ENCODE measurements at places on chromosomes 2 and 18.

DNA sequence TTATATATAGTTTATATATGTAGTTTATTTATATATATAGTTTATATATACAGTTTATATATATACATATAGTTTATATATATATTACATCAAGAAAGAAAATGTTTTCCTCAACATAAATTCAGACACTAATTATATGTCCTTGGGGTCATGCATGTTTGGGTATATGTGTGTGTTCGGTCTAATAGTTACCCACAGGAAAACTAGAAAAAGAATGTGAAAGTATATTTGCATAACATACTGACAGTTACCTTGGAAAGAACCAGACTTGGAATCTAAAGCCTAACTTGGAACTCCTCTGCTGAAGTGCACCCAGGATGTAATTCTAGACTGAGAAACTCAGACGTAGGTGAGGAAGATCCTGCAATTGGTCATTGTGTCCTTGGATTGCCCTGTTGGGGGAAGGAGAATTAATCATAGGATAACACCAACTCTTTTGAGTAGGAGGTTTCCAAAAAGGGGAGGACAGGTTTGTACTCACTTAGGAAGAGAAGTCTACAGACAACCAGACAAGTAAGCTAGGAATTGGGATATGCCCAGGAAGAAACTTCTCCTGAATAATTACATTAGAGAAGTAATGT lies 8.9 kb upstream of the SLC25A12 start:
- DNase-seq, result no peak
- H3K27me3 ChIP-seq, result no peaks in the 10 kb centered on the region
- no peaks in the 10 kb centered on the region for H3K4me1 ChIP-seq
- no peaks in the 10 kb centered on the region for H3K36me3 ChIP-seq
- H3K27ac ChIP-seq, result no peak overlapping the region

- no peaks in the 10 kb centered on the region for H3K27me3 ChIP-seq
- H3K36me3 ChIP-seq, result no peaks in the 10 kb centered on the region
Observed at GRCh38 chr2:214139630-214140284, 271.1 kb upstream of the VWC2L start.

GRCh38 chr2:199461711-199462346 lies 4.1 kb upstream of the SATB2 start:
- H3K4me1 ChIP-seq, result no peaks in the 10 kb centered on the region
- DNase-seq, result peak; percentile 69
- peaks cover 85% of the 10 kb centered on the region for H3K27me3 ChIP-seq
- peak overlapping the region; percentile 43 for H3K4me3 ChIP-seq
- H3K36me3 ChIP-seq, result no peaks in the 10 kb centered on the region

- H3K4me3 ChIP-seq, result peak overlapping the region; percentile 75
- no peaks in the 10 kb centered on the region for H3K36me3 ChIP-seq
- peak; percentile 85 for DNase-seq
- H3K4me1 ChIP-seq, result no peaks in the 10 kb centered on the region
- peaks cover 89% of the 10 kb centered on the region for H3K27me3 ChIP-seq
- H3K27ac ChIP-seq, result no peak overlapping the region
Observed at GRCh38 chr2:222319586-222320435, 21.0 kb upstream of the PAX3 start.

GRCh38 chr2:157792335-157793052 lies 83.6 kb downstream of the ACVR1 start:
- peaks cover 1% of the 10 kb centered on the region for H3K36me3 ChIP-seq
- no peak overlapping the region for H3K4me3 ChIP-seq
- H3K27me3 ChIP-seq, result no peaks in the 10 kb centered on the region
- peaks cover 8% of the 10 kb centered on the region for H3K4me1 ChIP-seq

DNA sequence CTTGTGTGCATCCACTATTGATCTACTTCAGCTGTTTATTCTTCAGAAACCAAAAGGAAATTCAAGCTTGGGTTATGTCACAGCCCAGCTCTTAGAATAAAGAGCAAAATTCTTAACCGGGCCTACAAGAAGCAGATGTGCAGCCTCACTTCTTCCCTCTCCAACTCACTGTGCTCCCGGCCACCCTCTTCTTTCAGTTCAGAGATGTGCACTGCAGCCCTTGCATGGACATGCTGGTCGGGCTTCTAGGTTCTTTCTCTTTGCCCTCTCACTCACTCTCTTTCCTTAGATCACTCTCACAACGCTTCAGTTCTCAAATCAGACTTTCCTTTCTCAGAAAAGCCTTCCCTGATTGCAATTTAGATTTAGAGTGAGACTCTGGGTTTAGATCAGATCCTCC lies 104.1 kb downstream of the CHN1 start:
- no peaks in the 10 kb centered on the region for H3K27me3 ChIP-seq
- H3K27ac ChIP-seq, result no peak overlapping the region
- DNase-seq, result no peak
- H3K36me3 ChIP-seq, result no peaks in the 10 kb centered on the region

GRCh38 chr2:61426267-61426897 lies 44.5 kb downstream of the USP34 start:
- H3K36me3 ChIP-seq, result peaks cover 4% of the 10 kb centered on the region
- H3K4me3 ChIP-seq, result no peak overlapping the region
- peak; percentile 91 for DNase-seq
- no peak overlapping the region for H3K27ac ChIP-seq
- H3K4me1 ChIP-seq, result no peaks in the 10 kb centered on the region

DNA sequence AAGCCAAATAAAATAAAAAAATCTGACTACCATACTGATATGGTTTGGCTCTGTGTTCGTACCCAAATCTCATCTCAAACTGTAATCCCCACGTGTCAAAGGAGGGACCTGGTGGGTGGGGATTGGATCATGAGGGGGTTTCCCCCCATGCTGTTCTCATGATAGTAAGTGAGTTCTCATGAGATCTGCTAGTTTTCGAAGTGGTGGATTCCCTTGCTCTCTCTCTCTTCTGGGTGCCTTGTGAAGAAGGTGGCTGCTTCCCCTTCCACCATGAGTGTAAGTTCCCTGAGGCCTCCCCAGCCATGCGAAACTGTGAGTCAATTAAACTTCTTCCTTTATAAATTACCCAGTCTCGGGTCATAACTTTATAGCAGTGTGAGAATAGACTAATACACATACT lies 123.8 kb upstream of the WDSUB1 start:
- H3K27ac ChIP-seq, result no peak overlapping the region
- H3K4me3 ChIP-seq, result no peak overlapping the region
- no peaks in the 10 kb centered on the region for H3K27me3 ChIP-seq
- peaks cover 46% of the 10 kb centered on the region for H3K36me3 ChIP-seq
- no peak for DNase-seq

GRCh38 chr18:21112543-21113105 lies 1.0 kb upstream of the ROCK1 start:
- no peaks in the 10 kb centered on the region for H3K27me3 ChIP-seq
- H3K4me1 ChIP-seq, result no peaks in the 10 kb centered on the region
- H3K27ac ChIP-seq, result no peak overlapping the region
- H3K36me3 ChIP-seq, result no peaks in the 10 kb centered on the region
- no peak for DNase-seq

DNA sequence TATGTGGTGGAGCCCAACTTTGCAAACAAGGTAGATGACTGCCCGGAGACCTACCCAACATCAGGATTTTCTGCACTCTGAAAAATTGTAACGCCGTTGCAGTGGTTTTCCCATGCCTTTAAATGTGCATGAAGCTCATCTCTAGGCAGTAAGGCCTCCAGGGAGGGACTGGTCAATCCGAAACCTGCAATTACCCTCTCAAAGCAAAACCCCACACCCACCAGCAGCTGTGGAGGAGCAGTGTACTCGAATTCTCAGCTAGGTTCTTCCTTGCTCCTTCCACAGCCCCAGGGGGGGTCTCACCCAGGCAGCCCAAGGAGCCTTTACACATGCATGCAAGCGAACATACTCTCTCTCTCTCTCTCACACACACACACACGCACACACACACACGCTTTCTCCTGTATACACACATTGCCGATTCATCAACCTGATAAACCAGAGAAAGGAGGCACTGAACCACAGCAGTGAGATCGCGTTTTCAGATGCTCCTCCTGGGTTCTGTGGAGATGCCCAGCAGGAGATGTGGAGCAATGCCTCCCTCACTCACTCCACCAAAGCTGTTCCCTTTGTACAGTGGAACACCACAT lies 109.2 kb downstream of the VIT start:
- H3K4me3 ChIP-seq, result no peak overlapping the region
- no peak for DNase-seq
- no peak overlapping the region for H3K27ac ChIP-seq
- H3K27me3 ChIP-seq, result no peaks in the 10 kb centered on the region

DNA sequence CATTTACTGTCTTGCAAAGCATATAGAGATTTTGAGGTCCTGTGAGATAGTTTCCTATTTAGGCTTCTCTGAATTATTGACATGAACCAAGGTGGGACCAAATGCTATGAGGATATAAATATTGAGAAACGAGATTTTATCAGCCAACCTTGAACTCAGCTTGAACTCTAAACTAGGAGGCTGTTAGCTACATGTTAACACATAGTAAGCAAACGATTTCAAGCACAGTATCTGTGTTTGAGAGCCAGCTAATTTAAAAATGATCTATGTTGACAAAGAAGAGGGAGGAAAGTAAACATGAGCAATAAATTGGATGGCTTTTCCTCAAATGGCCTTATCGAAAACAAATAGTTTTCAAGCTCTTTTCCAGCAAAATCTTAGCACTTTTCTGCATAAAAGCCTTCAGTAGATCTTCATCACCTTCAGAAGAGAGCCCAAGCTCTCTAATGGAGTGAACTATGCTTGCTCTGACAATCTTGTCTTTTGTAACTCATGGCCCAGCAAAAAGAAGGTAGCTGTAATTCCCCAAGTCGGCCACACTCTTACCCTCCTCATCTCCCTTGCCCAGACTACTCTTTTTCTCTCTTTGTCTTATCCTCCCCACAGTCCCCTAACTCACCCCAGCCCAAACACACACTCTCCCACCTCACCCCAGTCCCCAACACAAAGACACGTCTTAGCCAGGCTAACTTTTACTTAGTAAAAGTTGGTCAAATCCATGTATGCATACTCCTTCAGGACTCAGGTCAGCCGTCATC lies 14.7 kb downstream of the CD28 start:
- peaks cover 24% of the 10 kb centered on the region for H3K27me3 ChIP-seq
- DNase-seq, result peak; percentile 44
- no peaks in the 10 kb centered on the region for H3K36me3 ChIP-seq
- H3K27ac ChIP-seq, result no peak overlapping the region
- no peak overlapping the region for H3K4me3 ChIP-seq

DNA sequence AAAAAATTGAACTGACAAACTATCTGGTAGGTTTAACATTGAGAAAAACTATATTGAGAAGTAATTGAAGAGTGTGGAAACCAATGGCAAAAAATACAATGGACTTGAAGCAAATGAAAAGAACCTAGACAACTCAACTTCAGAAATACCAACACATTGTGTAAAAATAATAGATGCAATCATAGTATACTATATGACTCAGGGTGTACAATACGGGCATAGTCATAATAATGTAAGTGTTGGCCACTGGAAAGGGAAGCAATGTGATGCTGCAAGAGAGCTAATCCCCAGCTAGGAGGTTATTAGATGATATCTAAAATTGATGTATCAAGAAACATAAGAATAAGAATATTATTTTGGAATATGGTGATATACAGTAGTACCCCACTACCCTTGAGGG lies 45.3 kb downstream of the SMAD7 start:
- DNase-seq, result no peak
- H3K36me3 ChIP-seq, result no peaks in the 10 kb centered on the region
- no peaks in the 10 kb centered on the region for H3K4me1 ChIP-seq

GRCh38 chr2:73268830-73269685 lies 15.2 kb downstream of the FBXO41 start:
- H3K36me3 ChIP-seq, result no peaks in the 10 kb centered on the region
- peaks cover 3% of the 10 kb centered on the region for H3K4me1 ChIP-seq
- H3K27ac ChIP-seq, result no peak overlapping the region

DNA sequence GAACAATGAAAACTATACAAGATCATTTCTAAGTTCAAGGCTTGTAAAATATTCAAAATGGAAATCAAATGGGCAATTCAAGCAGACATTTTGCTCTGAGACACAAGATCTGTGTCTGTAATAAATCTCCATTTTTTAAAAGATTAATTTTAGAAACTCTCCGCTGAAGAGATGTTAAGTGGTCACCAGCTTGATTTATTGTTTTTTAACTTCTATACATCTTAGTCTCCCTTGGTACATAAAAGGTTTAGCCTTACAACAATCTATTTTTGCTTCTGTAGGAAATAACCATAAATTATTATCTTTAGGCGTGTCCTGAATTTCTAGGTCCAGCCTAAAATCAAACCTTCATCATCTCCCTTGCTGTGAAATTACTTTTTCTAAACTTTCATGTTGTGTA lies 553.6 kb downstream of the NRXN1 start:
- no peak overlapping the region for H3K27ac ChIP-seq
- no peaks in the 10 kb centered on the region for H3K36me3 ChIP-seq
- H3K27me3 ChIP-seq, result no peaks in the 10 kb centered on the region
- no peak for DNase-seq

- H3K36me3 ChIP-seq, result peaks cover 58% of the 10 kb centered on the region
- H3K4me3 ChIP-seq, result no peak overlapping the region
- H3K27ac ChIP-seq, result no peak overlapping the region
- no peak for DNase-seq
Observed at GRCh38 chr2:69353360-69353759, 33.7 kb downstream of the GFPT1 start.

- no peak overlapping the region for H3K27ac ChIP-seq
- no peaks in the 10 kb centered on the region for H3K27me3 ChIP-seq
- no peak overlapping the region for H3K4me3 ChIP-seq
- H3K4me1 ChIP-seq, result no peaks in the 10 kb centered on the region
- no peaks in the 10 kb centered on the region for H3K36me3 ChIP-seq
- DNase-seq, result no peak
Observed at GRCh38 chr2:193687195-193687594, 1492.5 kb upstream of the TMEFF2 start.

DNA sequence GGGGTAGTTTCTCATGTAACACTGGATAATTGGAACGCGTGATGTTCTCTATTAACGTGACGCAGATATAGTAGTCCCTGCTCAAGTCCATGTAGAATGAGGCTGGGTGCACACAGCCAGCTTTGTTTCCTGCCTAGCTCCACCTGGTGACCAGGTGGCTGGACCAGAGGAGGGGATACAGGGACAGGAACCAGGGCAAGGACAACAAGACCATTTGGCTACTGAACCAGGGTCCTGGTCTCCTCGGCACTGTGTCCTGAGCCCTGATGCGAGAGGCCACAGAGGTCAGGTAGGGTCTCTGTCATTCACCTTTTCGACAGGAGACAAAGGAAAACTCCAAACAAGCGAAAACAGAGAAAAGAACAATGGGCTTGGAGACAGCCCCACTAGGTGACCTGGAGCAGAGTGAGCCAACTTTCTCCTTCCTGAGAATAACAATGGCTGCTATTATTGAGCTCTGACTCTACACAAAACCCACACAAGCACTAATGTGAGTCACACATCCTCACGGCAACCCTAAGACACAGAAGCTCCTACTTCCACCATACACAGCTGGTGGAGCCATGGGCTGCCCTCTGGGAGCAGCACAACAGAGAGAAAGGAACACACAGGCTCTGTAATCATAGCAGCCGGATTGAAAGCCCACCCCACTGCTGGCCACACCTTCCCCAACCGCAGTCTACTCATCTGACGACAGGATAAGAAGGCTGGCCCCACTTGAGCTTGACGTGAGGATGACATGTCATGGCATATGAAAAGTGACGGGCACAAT lies 67.3 kb upstream of the TEX51 start:
- H3K27me3 ChIP-seq, result no peaks in the 10 kb centered on the region
- H3K36me3 ChIP-seq, result no peaks in the 10 kb centered on the region
- H3K4me1 ChIP-seq, result no peaks in the 10 kb centered on the region
- no peak overlapping the region for H3K27ac ChIP-seq
- H3K4me3 ChIP-seq, result no peak overlapping the region
